ENCODE measurements at places on chromosomes 11 and 22.

- DNase-seq = no peak
These were observed 374.4 kb downstream of the NTM start for GRCh38 chr11:131744847-131745246.

DNA sequence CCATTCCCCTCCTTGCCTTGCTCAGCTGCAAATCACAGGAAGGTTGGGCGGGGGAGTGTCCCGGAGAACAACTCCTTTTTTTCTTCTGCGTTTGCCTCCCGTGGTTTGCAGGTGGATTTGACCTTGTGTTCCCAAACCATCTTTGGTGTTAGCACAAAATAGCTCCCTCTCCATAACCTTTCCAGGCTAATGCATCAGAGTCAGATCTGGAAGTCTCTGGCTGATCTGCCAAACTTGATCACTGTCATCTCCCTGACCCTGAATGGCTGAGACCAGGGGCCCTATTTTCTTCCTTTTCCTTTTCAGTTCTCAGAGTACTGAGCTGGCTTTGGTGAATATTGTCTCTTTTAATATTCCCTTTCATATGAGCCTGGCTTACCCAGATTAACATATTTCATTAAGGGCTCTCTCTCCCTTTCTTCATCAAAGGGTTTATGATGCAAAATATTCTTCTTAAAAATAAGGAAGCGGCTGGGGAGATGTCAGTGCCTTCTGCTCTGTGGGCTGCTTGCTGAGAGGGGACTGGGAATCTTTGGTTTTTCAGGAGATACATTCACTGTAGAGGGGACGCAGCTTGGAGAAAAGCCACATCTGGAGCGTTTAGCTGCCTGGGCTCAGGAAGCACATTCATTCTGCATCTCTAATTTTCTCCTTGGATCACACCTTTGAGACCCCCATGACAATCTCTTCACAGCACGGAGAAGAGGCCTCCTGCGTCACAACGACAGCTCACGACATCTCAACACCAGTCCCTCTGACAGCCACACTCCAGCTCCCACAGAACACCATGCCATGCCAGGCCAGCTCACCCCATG, 148.3 kb downstream of the CEP164 start:
- DNase-seq = no peak

GRCh38 chr22:43482318-43482625, 70.5 kb downstream of the MPPED1 start:
- DNase-seq = no peak

DNA sequence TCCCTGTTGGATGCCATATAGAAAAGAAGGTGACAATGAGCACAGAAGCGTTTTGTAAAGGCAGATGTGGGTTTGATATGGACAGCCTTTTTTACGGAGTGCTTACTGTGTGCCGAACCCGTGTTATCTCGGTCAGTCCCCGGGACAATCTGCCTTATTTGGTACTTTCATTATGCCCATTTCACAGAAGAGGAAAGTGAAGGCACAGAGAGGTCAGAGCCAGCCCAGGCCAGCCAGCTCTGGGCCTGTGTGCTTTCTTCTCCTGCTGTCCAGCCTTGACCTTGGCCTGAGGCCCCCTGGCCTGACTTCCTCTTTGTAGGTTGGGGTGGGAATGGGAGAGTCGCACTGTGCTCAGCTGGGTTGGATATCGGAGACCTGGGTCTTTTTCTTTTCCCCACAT, 628 bp upstream of the CRYBB1 start:
- no peak for DNase-seq

DNA sequence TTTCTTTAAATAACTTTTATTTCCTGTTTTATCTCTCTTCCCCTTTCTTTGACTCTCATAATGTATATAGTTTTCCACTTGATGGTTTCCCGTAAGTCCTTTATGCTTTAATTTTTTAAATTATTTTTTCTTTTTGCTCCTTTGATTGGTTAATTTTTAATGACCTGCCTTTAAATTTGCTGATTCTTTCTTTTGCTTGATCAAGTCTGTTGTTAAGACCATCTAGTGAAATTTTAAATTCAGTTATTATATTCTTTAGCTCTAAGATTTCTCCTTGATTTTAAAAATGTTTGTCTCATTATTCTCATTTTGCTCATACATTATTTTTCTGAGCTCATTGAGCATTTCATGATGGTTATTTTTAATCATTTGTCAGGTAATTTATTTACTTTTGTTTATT, 718.6 kb downstream of the METTL15 start:
- DNase-seq = no peak

All from HepG2 (cell line).